ENCODE measurements at places on chromosomes 12 and 14.

DNA sequence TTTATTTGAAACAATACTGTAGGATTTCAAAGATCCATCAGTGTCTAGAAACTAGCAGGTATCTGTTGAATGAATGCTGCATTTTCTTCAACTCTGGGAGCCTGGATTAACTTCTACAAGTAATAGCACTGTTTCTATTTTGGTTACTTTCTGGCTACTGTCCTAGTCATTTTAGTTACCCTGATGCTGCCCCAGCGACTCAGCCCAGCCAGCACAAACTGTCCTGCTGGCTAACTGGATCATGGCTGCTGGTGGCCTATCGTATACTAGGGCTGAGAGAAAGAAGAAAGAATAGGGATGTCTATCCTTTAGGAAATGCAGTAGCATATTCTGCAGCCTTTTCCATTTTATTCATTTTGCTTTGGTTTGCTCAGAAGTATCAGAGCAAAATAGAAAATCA is 53.9 kb downstream of the NTN4 start:
- DNase-seq: no peak

DNA sequence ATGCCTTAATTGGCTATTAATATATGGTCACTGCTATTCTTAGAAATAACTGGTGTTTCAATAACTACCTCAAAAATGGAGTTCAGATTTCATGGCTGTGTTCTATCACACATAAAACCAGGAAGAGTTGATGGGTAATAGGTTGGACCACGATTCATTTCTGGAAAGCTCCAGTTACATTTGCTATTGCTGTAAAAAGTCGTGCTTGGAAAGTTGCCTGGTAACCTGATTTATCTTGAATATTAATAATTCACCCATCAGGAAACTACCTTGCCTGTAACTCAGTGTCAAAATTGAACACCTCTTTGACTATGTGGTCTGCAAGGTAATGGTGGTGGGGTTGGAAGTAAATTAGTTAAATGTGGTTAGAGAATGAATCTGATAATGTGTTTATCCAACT is 104.7 kb upstream of the IFNG-AS1 start:
- DNase-seq: no peak

DNA sequence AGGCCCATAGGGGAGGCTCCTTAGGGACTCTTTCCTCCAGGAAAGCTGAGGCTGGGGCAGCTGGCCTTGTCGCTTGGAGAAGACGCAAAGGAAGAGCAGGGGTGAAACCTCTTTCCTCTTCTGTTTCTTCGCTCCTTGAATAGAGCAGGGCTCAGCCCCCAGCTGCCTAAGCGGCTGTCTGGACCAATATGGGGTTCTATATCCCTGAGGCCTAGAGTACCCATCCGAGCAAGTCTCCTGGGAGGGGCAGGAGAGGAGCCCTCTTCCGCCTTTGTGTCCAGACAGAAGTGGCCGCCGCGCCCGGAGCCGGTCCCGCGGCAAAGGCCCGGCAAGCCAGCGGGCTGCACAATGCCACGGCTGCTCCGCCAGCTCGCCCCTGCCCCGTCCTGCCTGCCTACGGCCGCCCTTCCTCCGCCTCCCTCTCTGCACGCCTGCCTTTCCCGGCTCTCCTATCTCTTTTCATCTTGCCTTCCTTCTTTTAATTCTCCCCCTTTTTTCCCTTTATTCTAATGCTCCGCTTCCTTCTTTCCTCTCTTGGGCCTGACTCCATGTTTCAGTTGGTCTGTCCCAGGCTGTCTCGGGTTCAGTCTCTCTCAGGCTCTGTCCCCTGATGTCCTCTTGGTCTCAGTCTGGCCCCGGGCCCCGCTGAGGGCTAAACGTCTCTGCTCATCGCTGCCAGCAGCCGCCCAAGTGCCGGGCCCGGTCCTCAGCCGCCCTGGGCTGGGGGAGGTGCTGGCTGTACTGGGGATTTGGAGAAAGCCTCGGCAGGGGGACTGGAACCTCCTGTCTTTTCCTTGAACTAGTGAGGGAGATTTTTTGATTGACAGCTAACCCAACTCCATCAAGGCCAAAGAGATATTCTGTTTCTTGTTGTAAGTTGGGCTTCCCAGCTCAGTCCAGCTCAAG is 2.5 kb upstream of the HOXC9 start:
- no peak for DNase-seq

- DNase-seq: no peak
These were observed 23.3 kb upstream of the MARK3 start for GRCh38 chr14:103361867-103362266.

DNA sequence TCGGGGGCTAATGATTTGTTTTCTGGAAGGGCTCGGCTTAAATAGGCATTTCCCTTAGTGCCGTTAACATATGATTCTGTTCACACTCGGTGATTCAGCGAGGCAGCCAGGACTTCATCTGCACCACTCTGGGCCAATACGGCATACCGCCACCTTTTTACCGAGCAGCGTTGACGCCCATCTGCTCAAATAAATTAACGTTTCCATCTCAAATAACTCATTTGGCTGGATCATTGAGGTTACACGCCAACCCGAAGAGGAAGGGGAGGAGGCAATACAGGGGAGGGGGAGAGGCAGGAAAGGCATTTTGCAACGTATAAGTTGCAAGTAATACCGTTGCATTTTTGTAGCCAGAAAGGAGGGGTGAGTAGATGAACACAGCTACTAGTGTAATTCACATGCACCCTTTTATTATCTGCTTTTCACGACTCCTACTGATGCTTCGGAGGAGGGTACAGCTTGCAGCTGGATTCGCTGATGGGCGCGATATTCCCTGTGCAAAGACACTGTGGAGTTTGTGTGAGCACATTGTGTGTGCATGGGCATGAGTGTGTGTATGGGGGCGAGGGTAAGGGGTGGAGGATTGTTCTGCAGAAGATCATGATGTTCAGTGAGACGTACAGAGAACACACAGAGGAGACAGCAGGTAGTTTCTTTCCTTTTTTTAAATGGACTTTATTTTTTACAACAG is 45.9 kb downstream of the MAP1LC3B2 start:
- no peak for DNase-seq

GRCh38 chr14:58992935-58993334 is 195.5 kb upstream of the DAAM1 start:
- no peak for DNase-seq

DNA sequence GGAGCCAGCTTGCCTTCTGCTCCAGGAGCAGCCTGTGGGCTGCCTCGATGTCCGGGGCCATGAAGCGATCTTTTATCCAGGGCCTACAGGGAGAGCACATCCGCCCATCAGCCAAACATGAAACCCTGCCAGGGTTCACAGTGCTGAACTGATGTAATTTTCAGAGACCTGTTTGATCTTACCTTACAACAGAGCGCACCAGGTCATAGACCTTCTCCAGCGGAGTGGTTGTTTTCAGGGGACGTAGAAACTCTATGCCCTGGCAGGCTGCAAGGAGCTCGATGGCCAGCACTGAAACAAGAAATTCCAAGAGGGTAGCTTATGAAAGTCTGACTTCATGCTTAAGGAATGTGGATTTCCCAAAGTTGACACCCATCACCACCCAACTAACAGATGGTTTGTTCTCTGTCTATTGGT is 19.7 kb downstream of the HAL start:
- DNase-seq: no peak

GRCh38 chr14:92160619-92161018 is 38.9 kb downstream of the CPSF2 start:
- DNase-seq: no peak

GRCh38 chr12:132659146-132659545 is 28.0 kb downstream of the POLE start:
- no peak for DNase-seq

- no peak for DNase-seq
These were observed 10.2 kb upstream of the NFE2 start for GRCh38 chr12:54311051-54311450.

DNA sequence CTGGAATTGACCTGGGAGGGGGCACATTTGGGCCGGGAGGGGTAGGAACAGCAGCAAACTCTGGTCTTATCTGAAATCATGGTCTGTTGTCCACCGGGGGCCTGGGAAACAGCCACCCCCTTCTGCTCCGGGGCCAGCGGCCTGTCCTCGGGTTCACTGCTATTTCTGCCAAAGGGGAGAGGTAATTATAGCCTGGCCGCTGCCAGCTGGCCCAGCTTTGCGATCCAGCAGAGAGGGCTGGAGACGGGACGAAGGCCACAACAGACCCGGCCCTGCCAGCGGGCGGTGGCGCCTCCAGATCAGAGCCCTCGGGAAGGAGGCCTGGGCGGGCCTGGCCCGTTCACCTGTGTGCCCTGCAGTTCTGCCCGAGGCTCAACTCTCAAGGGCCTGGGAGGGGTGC is at the start of gene C14orf180:
C14orf180 (plus strand) TSS at position 258 of the 400 bp plus-strand sequence. CDS start 6,667 bp downstream, outside the sequence.
- no peak for DNase-seq

GRCh38 chr14:83133981-83134645 is 1600.5 kb upstream of the SEL1L start:
- DNase-seq: no peak

GRCh38 chr12:91250273-91250665 is 67.7 kb upstream of the DCN start:
- no peak for DNase-seq

DNA sequence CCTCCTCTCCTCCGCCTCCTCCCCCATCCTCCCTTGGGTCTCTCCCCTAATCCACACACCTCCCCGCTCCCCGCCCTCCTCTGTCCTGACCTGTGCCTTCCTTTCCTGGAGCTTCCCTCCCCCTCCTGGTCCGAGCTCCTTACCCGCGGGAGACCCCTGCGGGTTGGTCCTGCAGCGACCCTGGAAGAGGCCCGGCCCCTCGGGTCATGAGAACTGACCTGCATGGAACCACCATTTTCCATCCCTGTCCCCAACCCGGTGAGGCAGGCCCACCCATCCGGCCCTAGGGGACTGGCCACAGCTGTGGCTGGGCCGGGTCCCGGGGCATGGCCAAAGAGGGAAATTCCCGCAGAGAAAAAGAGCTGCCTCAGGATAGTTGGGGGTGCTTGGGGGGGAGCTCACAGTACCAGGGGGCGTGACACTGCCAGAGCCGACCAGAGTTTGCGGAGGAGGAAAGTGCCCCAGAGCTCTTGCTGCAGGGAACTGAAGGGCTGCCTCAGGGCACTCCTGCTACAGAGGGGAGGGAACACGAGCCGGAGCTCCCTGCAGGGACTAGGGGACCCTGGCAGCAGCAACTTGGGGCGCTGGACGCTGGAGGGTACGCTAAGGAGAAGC is 613 bp downstream of the ARHGEF40 start:
- DNase-seq: peak; percentile 61

- no peak for DNase-seq
These were observed 70.0 kb upstream of the BMP4 start for GRCh38 chr14:54026671-54027070.

DNA sequence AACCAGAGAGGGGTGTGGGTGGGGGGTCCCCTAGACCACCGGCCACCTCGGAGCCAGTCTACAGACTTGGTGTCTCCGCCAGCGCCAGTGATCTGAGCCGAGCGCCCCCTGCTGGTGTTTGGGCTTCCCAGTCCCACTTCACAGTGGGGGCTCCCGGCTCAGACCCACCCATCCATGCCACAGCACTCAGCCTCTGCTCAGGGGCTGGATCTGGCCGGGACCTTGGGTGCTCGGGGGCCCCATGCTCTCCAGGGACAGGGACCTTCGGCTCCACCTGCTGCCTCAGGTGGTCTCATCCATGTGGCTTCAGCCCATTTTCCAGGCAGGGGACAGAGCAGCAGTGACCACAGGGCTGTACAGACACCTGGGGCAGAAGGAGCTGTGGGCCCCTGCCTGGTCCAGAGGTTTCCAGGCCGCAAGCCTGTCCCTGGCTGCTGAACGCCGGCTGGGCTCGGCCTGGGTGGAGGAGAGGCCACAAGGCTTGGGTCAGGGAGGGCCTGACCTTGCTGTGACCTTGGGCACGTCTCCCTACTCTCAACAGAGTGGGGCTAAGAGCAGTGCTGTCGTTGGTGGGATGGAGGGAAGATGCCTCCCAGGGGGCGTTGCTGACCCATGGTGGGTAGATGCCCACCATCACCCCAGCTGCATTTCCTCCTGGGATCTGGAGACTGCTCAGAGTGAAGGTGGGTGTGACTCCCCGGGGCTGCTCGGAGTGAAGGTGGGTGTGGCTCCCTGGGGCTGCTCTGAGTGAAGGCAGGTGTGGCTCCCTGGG is 86.3 kb downstream of the KIF26A start:
- no peak for DNase-seq

DNA sequence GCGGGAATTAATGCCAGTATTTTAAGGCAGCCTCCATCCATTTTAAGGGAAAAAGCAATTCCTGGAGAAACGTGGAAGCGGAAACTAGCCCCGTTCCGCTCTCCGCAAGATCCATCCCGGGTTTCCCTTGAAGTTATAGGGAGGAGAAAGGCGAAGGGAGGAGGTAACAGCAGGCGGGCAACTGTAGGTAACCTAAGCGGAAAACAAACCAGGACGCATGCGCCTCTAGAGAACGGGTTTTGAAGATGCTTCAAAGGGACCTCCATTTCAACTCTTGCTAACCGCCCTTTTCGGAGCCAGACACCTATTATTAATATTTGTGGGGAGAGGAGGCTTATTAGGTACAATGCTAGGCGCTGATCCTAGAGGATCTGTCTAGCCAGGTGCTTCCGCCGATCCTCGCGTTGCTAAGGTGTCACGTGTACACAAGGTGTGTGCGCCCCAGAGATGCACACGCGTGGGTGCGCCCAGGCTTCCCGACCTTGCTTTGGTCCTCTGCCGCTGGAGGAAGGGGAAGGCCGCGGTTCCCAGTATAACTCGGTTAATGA is 6.2 kb downstream of the TBX5 start:
- no peak for DNase-seq

DNA sequence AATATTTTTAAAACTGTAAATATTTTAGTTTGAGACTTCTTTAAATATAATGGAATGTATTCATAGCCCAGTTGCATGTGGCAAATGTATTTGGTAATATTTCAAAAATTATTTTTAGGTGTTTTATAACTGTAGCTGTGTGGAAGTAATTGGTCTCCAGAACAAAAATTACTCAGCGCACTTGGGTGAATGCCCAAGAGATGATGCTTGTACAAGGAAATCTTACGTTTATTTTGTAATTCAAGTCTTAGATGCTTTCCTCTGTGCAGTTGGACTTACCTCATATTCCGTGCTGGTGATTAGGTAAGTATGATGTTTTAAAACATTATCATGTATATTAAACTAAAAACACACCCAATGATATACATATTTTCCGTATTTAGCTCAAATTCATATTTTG is 76.7 kb upstream of the SLCO1B1 start:
- no peak for DNase-seq

DNA sequence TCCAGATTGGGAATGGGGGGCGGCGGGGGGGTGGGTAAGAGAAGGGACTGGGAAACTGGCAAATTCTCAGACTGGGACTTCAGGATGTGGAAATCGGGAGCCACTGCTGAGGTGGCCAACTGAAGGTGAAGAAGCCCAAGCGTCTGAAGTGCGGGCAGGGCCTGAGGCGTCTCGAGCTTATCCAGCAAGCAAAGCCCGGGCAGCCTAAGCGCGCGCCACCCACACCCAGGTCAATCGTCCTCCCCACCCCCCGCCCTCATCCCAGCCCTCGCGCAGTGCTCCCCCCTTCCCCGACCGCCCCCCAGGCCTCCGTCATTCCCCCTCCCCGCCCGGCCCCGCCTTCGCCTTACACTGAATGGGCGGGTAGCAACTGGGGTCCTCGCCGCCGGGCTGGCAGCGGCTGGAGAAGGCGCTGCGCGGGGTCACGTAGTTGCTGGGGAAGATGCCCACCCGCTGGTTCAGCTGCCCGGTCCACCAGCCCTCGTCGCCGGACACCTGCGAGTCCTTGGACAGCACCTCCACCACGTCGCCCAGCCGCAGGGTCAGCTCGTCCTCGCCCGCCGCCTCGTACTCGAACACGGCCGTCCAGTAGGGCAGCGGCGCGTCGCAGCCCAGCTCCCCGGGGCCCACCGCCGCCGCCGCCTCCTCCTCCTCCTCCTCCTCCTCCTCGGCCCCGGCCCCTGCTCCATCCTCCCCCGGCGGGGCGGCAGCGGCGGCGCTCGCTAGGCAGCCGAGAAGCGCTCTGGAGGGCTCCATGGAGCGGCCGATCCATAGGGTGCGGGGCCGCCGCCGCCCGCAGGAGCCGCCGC is 693 bp downstream of the MAP3K9 start:
- no peak for DNase-seq

- no peak for DNase-seq
These were observed 48.8 kb downstream of the SLC38A1 start for GRCh38 chr12:46219877-46220655.

Measured in natural killer cell treated with Interleukin-12 subunit alpha and Interleukin-12 subunit beta and Interleukin-15 and Interleukin-18, amount 100 ng/mL, for 72 hours (primary cell).